WERI-Rb-1 (cell line): ENCODE measurements at places on chromosomes 3 and 15.

- DNase-seq, result no peak
Measured at GRCh38 chr3:37598808-37599581, 262.7 kb upstream of the CTDSPL start.

DNA sequence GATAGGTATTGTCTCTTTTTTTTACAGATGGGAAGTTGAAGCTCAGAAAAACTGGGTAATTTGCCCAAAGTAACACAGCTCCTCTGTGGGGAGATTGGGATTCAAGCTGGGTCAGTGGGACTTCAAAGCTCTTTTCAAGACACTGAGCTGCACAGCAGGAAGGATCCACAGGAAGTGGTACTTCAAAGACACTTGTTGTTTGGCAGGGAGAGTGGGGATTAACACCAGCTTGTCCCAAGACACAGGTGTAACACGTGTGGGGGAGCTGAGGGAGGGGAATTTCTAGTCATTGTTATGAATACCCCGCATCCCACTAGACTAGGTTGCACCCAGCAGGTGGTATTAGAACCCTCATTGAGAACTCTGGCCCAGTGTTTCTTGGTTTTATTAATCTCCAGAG is 116.0 kb downstream of the FOXB1 start:
- no peak for DNase-seq

- DNase-seq, result no peak
Measured at GRCh38 chr3:132509096-132509495, 88.0 kb upstream of the ACKR4 start.

DNA sequence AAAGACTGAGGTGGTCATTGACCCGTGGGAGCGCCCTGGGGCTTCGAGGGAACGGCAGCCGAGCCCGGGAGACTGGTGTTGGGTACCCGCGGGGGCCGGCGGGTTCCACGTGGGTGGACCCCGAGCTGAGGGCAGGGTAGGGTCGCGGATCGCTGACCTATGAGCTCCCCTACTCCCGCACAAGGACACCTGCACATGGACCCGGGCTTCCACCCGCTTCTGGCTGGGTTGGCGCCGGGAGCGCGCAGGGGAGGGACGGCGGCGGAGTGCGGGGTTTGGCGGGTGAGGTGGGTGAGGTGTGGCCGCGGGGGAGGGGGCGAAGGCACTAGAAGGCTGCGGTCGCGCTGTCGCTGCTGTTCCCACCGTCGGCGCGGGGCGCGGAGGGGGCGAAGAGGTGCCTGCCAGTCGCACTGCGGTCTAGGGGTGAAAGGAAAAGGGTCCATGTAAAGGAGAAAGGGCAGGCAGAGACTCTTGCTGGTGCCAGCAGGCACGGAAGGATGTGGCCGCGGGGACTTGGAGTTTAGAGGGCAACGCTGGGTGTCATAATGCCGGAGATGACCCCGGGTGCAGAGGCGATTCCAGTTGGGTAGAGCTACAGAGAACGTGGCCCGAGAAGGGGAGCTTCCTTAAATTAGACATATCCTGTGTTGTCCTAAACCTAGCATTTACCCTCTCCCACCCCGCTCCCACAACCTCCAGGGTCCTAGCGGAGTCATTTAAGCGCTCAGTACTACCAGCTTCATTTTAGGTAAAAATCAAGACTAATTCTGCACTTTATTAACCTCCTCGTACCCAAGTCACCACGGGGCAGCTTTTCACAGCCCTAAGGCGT is 245.9 kb upstream of the TOPAZ1 start:
- DNase-seq, result no peak

GRCh38 chr3:22129101-22129500 is 378.1 kb upstream of the ZNF385D start:
- no peak for DNase-seq

- DNase-seq, result no peak
Measured at GRCh38 chr3:115652738-115653137, 29.4 kb downstream of the GAP43 start.

- DNase-seq, result no peak
Measured at GRCh38 chr3:52792961-52793695, 1.5 kb upstream of the ITIH3 start.

DNA sequence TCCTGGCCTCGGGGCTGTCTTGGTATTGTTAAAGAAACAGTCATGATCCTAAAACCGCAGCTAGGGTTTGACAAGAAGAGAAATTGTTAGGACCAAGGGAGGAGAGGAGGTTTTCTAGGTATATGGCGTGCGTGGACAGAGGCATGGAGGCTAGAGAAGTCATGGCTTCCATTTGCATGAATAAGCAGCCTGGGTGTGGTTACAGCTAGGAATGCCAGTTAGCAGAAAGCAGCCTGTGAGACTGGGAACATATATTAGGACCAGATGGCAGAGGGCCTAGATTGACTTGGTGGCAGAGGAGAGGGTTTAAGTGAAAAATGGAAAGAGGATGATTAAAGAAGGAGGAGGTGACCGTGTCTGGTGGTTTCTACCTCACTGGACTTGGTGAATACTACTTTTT is 573.6 kb upstream of the ARRDC4 start:
- no peak for DNase-seq

DNA sequence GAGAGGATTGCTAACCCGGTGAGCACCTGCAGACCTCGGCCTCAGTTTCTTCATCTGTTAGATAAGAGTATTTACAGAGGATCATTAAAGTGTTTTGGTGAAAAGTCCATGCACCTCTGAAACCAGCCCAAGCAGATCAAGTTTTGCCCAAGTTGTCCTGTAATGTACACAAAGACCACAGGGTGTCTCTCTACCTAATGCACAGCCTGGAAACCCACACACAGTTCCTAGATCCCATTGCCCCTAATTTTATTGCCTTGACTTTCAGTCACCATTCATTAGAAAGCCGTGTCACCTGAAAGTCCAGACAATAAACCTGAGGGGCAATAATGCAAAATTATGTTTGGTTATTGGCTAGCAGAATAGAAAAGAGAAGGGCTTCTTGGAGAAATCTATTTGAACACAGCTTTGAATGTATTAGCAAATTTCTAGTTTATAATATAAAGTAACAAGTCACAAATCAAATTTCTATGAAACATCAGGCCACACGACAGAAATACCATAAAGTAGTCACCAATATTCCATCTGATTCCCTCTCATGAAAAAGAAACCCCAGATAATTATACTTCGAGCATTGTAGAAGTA is 161.3 kb upstream of the SLC2A2 start:
- DNase-seq, result peak; percentile 24

DNA sequence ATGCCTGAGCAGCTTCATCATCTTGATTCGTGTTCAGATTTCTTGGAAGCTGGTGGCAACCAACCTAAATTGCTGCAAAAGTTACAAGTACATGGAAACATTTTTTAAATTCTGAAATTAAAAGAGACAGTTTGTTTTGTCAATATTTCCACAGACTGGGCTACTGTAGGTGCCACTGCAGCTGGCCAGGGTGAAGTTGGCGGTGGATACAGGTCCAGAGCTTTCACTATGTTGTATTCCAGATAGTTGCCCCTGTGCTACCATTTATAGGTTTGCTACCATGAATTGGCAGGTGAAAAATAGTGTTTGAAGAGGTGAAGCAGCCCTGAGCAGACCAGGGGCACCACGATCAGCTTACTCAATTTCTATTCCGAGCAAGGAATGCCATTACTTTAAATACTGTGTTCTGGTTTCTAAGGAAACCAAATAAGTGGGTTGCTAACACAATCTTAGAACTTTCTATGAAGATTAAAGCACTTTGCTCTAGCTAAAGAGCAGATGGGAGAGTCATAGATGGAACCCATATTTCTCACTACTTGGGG is 21.2 kb upstream of the SHC4 start:
- DNase-seq, result no peak

DNA sequence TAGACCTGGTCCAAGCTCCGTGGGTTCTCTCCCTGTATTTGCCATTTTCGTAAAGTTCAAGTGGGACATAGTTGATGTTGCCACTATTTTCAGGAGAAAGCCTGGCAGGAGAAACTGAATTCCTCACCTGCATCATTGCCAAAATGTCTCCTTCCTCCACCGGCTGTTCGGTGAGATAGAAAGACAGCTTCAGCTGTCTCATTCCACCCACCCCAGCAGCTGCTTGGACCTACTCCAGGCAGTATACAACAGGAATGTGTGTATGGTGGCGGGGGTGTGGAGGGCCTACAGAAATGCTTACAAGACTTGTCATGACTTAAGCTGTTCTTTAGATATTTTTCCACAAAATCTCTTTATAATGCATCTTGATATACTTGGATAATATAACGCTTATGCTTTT is 132.7 kb upstream of the RAP2B start:
- no peak for DNase-seq

GRCh38 chr3:49628249-49628648 is 45.9 kb upstream of the APEH start:
- DNase-seq, result no peak

DNA sequence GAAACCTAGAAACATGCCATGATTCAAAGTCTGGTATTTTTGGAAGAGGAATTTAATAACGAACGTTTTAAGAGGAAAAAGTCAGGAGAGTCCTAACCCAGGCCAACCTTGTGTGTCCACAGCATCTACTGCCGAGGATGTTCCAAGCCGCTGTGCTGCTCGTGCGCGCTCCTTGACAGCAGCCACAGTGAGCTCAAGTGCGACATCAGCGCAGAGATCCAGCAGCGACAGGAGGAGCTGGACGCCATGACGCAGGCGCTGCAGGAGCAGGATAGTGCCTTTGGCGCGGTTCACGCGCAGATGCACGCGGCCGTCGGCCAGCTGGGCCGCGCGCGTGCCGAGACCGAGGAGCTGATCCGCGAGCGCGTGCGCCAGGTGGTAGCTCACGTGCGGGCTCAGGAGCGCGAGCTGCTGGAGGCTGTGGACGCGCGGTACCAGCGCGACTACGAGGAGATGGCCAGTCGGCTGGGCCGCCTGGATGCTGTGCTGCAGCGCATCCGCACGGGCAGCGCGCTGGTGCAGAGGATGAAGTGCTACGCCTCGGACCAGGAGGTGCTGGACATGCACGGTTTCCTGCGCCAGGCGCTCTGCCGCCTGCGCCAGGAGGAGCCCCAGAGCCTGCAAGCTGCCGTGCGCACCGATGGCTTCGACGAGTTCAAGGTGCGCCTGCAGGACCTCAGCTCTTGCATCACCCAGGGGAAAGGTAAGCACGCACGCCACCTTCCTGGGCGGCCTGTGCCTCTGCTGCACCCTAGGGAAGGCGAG is 28.4 kb downstream of the PML start:
- DNase-seq, result no peak

DNA sequence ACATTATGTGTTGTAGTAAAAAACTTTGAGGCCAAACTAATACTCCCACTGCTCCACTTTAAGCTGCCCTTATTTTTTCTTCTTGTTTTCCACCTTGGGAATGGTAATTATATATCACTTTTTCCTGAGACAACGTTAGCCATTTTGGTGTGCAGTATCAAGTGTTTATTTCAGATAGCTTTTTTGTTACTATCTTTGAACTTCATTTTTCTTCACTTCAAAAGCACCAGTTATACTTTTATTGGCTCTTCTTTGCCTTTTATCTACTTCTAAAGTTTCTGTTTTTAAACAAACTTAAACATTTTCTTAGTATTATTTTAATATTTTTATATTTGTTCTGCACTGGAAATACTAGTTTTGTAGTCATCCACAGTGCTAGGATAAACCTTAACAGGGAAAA is 6.5 kb downstream of the TOPAZ1 start:
- DNase-seq, result no peak
